Stimulated activated CD8-positive, alpha-beta memory T cell treated with anti-CD3 and anti-CD28 coated beads, Interleukin-4, amount 100 ng/mL, for 4 hours (primary cell): ENCODE measurements at places on chromosomes 4 and X.

DNA sequence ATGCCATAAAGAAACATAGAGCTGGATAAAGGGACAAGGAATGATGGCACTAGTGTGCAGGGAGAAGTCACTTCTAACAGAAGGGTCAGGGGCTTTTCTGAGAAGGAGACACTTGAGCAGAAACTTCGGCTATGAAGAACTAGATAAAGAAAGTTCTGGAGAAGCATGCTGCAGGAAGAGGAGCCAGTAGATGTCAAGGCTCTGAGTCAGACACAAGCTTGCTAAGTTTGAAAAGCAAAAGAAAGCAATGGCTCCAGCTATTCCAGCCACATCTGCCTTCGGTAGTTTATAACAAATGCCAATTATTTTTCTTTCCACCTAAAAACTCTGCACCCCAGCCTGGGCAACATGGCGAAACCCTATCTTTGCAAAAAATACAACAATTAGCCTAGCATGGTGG, 7.5 kb downstream of the NUDT6 start:
- no peak for DNase-seq

DNA sequence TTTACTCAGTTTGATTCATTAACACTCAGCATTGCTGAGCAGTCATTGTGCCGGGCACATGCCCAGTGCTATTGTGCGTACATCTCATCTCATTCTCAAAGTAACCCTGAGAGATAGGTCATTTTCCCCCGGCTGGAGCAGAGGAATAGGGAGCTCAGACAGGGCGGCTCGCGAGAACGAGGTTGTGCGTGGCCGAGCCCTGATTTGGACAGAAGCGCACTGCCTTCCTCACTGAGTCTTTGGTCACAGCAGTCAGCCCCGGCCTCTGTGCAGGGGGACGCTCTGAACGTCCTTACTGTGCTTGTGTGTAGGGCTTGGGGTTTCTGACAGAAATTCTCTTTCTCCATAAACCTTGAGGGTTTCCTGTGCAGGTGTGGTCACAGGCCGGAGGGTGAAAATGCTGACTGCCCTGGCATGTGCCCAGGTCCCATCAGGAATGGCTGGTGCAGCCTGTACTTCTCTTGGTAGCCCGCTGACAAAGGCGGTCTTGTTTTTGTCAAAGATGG, 39.5 kb downstream of the NOP14 start:
- DNase-seq, result no peak

- DNase-seq, result no peak
These were observed 106.3 kb downstream of the AFF1 start for GRCh38 chr4:87041141-87041540.

DNA sequence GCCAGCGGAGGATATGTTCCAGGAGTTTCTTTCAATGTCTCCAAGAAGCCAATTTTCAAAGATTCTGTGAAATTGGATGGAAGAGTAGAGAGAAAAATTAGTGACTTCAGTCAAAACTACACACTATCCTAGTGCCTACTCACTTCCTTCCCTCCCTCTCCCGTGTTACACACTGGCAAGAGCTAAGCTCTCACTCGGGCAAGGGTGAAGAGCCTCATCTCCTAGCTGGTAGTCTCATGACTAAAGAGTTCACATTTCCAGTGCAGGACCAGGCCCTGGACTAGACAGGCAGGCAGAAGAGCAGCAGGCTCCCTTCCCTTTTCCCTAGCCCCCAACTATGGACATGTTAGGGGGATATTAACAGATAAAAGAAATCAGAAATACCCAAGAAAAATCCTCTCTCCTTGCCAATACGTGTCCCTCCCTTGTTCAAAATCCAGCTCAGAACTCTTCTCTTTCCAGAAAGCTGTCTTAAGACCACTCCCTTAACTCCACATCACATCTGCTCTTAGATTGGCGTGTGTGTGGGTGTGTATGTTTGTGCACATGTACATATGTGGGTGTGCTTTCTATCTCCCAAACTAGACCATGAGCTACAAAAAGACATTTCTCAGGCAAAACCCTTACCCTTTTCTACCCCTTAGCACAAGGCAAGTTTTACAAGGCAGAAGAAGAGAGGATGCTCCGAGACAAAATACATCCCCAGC, 29.9 kb downstream of the ZDHHC9 start:
- no peak for DNase-seq

DNA sequence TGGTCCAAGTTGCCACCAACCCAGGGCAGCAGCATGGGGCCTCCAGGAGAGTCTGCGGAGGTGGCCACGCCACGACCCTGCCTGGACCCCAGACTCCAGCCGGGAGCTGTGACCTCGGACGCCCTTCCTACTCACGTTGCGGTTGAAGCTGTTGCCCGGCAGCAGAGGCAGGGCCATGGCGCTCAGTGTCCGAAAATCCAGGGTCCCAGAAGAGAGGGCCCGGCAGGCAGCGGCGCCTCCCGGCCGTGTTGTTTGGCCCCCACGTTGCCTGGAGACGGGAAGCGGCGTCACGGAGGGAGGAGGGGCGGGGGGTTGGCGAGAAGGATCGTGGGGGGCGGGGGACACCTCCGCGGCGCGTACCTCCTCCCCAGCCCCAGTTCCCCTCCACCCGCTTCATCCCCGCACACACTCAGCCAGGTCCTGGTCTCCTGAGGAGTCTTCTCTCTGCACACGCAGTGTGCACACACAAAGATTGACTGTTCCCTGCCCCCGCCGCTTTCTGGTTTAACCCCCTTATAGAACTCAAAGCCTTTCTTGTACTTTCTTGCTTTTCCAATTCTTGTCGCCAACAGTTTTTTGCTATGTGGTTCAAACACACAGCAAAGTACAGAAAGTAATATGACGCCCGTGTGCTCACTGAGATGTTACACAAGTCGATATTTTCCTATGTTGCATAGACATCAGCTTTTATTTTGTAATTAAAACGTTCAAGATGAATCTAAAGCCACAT, at the start of gene EFHC2:
Gene EFHC2, minus strand, starts transcription at position 261 of the 730 bp plus-strand sequence. Its CDS starts 84 bp downstream, at position 177.
- DNase-seq, result peak; percentile 21

DNA sequence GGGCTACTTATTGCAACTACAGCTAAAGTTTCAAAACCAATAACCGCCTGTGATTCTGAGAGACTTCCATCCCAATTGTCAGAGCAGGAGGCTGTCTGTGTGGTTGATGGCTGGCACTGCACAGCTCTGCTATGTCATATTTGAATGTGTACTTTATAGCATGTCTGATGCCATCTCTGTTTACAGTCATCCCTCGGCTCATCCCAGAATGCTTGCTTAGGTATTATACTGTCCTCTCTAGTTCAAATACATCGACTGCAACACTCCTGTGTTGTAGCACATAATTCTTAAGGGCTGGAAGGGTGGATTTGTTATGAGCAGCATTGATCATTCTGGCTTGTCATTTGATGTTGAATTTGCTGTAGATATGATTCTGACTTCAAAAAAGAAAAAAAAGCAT, 1617.5 kb upstream of the TENM3 start:
- no peak for DNase-seq

DNA sequence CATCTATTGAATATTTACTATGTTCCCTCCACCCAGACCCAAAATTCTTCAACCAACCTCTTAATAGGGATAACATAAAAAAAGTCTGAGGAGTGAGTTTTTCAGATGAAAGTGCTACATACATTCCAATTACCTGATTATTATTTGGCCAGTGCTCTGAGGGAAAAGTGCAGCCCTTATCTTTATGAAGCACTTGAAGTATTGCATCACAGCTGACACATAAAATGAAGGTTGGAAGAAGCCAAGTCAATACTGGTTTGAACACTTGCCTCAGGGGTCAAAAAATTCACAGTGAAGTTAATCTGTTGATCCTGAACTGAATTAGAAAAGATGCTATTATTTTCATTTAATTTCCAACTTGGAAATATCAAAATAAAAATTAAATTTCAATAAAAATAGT, 498.9 kb downstream of the INPP4B start:
- no peak for DNase-seq

GRCh38 chrX:43661521-43662240, 5.6 kb downstream of the MAOA start:
- no peak for DNase-seq

GRCh38 chr4:74451214-74451661, 6.3 kb downstream of the AREG start:
- no peak for DNase-seq

- DNase-seq, result no peak
These were observed 63.9 kb downstream of the HAND2 start for GRCh38 chr4:173466101-173466500.

DNA sequence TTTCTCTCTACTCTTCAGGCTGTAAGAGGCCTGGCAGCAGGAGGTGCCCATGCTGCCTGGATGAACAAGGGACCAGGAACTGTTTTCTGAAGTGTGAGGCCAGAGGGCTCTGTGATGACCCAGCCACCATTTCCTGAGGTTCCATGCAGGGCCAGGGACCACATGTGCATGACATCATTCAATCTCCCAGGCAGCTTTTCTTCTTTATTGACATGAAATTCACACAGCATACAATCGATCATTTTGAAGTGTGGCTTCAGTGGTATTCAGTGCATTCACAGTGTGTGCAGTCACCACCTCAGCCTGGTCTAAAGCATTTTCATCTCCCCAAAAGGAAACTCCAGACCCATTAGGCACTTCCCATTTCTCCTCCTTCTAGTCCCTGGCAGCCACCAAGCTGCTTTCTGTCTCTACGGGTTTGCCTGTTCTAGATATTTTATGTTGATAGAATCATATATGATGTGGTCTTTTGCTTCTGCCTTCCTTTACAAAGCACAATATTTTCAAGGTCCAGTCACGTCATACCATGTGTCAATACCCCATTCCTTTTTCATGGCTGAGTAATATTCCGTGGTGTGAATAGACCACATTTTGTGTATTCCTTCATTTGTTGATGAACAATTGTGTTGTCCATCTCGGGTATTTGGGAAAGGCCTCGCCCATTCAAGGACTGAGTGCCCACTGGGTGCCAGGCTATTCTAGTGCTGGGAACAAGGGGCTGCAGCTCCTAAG, 93.1 kb downstream of the PSAPL1 start:
- no peak for DNase-seq

DNA sequence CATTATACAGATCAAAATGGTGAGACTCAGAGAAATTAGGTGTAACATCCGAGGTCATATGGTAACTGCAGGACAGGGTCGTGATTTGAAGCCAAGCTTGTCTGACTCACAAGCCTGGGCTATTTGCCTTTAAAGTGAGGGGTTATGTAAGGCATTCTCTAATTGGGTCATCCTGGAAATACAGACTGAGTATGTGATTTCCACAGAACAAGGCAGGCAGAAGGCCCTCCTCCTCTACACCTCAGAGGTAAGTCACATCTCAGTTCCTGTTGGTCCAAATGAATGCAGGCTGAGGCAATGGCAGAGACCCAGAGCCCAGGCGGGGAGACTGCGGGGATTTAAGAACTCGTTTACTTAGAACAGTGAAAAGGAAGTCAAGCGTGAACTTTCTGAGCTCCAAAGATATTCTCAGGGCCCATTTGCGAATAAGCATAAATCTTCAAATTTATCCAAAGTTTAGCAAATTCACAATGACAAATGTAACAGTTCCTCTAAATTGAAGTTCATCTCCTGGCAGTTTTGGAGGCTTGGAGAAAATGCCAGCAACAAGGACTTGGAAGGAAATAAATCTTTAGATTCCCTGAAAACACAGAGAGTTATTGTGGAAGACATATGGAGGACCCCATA, 153.3 kb downstream of the LDB2 start:
- no peak for DNase-seq

DNA sequence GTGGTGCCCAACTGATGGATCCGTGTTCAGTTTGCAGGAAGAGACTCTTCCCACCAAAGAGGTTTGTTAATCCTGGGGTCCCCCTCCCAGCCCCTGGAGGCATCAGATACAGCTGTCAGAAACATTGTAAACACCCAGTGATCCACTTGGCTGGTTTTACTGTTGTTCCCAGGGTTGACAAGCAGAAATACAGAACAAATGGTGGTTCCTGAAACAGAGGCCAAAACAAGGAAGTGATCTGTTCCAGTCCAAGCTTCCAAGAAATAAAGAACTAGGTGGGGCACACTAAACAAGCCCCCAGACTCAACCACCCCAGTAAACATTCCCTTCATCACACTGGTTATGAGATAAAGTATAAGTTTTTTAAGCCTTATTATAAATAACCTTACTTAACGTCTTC, 1.4 kb downstream of the TMLHE start:
- DNase-seq, result no peak

GRCh38 chrX:149491812-149492211, 13.3 kb downstream of the IDS start:
- DNase-seq, result no peak

DNA sequence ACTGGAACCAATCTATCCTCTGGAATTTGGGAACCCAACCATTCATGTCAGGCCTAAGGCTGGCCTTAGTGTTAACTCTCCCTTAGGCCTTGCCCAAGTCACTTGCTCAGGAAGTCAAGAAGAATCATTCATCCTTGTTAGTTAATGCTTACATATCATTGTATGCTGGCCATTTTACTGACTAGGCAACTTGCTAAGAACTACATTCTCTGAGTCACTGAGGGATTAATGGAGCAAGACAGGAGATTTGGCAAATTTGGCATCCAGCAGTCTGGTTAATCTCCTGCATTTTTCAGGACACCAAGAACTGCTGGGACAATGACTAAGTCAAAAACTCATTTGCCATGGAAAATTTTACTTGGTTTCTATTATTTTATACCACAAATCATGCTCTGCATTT, 115.8 kb upstream of the DDIT4L start:
- DNase-seq, result no peak

GRCh38 chrX:65652098-65652497, 15.4 kb upstream of the MSN start:
- no peak for DNase-seq

DNA sequence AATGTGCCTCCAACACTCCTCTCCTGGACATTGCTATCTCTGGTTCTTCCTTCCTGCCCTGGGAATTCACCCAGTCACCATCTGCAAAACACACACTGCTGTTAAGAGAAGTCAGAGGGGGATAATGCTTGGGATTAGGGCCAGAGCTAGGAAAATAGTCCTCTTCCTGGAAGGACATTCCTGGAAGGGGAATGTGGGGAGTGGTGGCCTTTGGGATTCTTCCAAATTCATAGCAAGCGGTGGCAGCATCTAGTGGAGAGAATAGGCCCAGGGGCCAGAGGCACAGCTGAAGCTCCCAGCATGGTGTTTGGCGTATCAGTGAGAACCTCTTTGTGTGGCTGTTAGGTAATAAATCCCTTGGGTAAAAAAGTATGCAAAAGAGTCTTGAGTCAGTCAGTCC, 34.3 kb downstream of the SHROOM4 start:
- no peak for DNase-seq

DNA sequence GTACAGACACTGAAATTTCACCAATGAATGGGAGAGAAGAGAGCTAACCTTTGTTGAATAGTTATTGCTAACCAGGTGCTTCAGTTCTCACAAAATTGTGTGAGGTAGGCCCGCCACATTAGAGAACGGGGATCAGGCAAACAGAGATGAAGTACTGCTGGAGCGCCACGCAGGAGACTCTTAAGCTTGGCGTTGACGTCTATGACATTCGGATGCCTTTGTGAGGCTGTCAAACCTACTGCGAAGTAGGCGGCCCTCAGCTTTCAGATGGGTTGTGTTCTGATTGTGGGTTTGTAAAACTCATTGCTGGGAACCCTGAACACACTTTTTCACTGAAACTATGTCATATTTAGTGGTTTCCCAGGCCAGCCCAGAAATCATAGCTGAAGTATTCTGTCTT, 173.6 kb downstream of the CBR4 start:
- DNase-seq, result no peak

DNA sequence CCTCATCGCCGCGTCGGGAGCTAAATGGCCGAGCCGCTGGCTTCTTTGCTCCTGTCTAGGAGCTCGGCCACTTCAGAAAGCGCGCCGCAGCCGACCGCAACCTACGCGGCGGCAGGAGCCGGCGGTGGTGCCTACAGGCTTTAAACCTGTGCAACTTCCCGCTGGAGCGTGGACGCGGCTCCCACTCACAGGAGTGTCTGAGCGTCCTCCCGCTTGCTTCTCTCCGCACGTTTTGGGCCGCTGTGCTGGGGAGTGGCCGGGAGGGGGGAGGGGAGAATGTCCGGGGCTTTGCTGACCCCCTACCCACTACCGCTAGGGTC, 1.0 kb downstream of the NHSL2 start:
- no peak for DNase-seq
